ENCODE measurements at places on chromosomes 4 and X. TPM values are rescaled to one million over a fixed set of nuclear protein-coding genes. Genes with fewer than 3 reads are reported as not detected.

GRCh38 chr4:89204624-89205023 is 93.3 kb downstream of the TIGD2 start:
- H3K27me3 ChIP-seq = no peaks in the 10 kb centered on the region
- H3K4me3 ChIP-seq = no peak overlapping the region
- no peak for DNase-seq
- no peaks in the 10 kb centered on the region for H3K4me1 ChIP-seq
- no peaks in the 10 kb centered on the region for H3K36me3 ChIP-seq
- no peak overlapping the region for H3K27ac ChIP-seq

DNA sequence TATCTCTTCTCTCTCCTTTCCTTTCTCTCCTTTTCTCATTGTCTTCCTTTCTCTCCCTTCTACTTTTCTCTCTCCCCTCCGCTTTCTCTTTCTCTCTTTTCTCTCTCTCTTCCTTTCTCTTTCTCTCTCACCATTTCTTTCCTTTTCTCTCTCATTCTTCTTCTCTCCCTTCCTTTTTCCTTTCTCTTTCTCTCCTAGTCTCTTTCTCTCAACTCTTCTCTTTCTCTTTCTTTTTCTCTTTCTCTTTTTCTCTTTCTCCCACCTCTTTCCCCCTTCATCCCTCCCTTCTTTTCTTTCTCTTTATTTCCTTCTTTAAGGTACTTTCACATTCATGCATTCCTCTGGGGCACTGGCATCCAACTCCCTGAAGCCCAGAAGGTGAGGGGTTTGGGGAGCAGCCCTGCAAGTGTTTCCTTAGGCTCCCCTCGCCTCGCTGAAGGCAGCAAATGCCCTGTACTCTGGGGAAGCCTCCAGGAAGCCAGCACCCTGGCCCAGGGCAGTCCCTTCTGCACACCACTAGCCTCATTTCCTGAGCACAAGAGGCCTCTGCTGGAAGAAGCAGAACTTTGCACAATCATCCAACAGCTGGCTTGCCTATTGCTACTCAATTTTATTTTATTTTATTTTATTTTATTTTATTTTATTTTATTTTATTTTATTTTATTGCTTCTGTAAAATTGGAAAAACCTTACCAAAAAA is 124.2 kb downstream of the NFKB1 start:
- no peak overlapping the region for H3K27ac ChIP-seq
- no peaks in the 10 kb centered on the region for H3K27me3 ChIP-seq
- H3K36me3 ChIP-seq = no peaks in the 10 kb centered on the region
- no peaks in the 10 kb centered on the region for H3K4me1 ChIP-seq
- no peak overlapping the region for H3K4me3 ChIP-seq

- H3K36me3 ChIP-seq = no peaks in the 10 kb centered on the region
- no peak for DNase-seq
- no peaks in the 10 kb centered on the region for H3K4me1 ChIP-seq
- no peak overlapping the region for H3K27ac ChIP-seq
- no peaks in the 10 kb centered on the region for H3K27me3 ChIP-seq
These were observed 394.8 kb downstream of the CFAP47 start for GRCh38 chrX:36314303-36314702.

GRCh38 chr4:75058486-75058885 is 125.6 kb downstream of the PARM1 start:
- DNase-seq = no peak
- H3K27ac ChIP-seq = no peak overlapping the region
- H3K4me3 ChIP-seq = no peak overlapping the region
- no peaks in the 10 kb centered on the region for H3K4me1 ChIP-seq
- no peaks in the 10 kb centered on the region for H3K36me3 ChIP-seq
- H3K27me3 ChIP-seq = no peaks in the 10 kb centered on the region

Gene CFAP99
- polyA plus RNA-seq = 40.1 TPM

DNA sequence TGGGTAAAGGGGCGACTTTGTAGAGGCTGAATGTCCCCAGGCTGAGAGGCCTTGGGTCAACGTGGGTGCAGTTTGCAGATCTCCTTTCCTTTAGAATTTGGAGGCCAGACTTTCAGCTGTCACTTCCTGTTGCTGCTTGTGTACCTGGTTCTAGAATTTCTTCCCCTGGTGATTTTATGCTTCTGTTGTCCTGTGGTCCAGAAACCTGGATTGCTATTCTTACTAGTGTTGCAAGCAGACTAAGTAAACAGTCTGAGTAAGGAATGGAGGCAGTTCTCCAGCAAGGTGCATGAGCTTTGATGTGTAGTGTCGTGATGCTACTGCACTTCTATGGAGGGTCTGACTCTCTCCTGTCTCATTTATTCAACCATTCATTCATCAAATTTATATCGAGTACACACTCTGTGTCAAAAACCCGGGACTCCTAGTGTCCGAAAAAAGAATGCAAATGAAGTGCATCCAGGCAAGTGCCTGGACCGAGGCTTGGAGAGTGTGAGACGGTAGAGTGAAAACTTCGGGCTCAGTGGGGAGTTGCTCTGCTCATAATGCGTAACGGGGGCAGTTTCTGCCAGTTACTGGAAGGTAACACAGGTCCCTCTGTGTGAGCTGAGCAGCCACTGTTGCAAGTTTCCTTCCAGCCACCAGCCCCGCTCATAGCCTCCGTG is 83.3 kb downstream of the SORCS2 start:
- H3K4me1 ChIP-seq = no peaks in the 10 kb centered on the region
- H3K36me3 ChIP-seq = no peaks in the 10 kb centered on the region
- H3K4me3 ChIP-seq = no peak overlapping the region
- DNase-seq = no peak
- no peaks in the 10 kb centered on the region for H3K27me3 ChIP-seq
- H3K27ac ChIP-seq = no peak overlapping the region

All from testis (tissue), 5 donors.